ENCODE measurements at places on chromosomes 1 and 21.
A peak's percentile ranks its signal among the peaks of the same experiment; 100 is the strongest.

GRCh38 chr21:42067531-42068255 lies 3.4 kb upstream of the UMODL1 start:
- no peak for DNase-seq

DNA sequence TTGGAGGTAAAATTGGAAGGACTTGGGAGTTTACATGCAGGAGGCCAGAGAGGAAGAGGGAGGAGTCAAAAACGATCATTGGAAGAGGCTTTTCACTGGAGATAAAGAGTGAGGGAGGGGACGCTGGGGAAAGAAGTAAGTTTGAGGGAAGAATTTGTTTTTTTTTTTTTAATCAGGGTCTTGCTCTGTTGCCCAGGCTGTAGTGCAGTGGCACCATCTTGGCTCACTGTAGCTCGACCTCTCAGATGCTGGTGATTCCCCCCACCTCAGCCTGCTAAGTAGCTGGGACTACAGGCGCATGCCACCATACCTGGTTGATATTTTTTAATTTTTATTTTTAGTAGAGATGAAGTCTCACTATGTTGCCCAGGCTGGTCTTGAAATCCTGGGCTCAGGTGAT lies 1.2 kb upstream of the MROH7 start:
- DNase-seq, result no peak

- DNase-seq, result no peak
Observed at GRCh38 chr1:43945674-43946235, 995 bp upstream of the IPO13 start.

- DNase-seq, result peak; percentile 24
Observed at GRCh38 chr1:210726621-210727020, 397.9 kb downstream of the HHAT start.

DNA sequence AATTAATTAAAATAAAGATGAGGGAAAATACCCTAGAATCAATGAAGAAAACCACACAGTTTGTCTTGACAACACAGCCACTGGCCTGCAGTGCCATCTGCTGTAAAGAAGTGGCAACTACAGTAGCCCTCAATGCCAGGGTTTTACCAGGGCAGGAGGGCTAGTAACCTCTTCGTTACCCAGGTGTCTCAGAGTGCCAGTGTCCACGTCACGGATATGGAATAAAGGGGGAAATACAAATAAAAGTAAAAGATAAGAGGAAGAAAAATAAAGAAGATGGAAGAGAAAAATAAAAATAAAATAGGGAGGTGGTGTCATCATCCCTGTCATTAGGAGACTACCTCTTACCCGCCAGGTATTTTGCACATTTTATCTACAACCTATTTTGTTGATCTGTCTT lies 14.2 kb upstream of the SLC44A3 start:
- peak; percentile 56 for DNase-seq

- no peak for DNase-seq
Observed at GRCh38 chr1:57857809-57858208, 433.9 kb upstream of the DAB1 start.

DNA sequence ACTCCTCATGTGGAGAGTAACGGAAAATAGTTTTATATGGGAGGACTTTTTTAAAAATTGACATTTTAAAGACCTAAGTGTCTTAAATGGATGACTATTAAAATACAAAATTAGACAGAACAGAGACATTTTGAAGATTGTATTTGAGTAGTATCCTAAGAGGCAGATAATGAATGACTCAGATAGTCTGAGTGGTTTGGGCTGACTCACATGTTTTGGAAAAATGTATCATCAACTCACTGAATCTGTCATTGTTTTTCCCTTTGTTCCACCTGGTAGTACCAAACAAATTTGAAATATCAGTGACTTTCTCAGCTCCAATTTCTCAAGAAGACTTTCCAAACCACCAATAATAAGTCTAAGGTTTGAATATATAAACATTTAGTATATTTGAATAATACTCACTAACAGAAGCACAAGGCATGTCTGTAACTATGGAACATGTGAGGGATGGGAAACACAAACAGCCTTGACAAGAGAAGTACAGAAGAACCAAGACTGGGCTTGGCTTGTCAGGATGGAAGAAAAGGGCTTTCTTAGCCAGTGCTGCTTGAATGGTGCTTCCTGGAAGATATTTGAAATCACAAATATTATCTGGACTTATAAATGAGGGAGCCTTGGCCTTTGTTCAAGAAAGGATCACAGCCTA lies 90.6 kb downstream of the SGIP1 start:
- DNase-seq, result no peak

GRCh38 chr1:60553730-60554129 lies 480.2 kb upstream of the C1orf87 start:
- DNase-seq, result no peak

DNA sequence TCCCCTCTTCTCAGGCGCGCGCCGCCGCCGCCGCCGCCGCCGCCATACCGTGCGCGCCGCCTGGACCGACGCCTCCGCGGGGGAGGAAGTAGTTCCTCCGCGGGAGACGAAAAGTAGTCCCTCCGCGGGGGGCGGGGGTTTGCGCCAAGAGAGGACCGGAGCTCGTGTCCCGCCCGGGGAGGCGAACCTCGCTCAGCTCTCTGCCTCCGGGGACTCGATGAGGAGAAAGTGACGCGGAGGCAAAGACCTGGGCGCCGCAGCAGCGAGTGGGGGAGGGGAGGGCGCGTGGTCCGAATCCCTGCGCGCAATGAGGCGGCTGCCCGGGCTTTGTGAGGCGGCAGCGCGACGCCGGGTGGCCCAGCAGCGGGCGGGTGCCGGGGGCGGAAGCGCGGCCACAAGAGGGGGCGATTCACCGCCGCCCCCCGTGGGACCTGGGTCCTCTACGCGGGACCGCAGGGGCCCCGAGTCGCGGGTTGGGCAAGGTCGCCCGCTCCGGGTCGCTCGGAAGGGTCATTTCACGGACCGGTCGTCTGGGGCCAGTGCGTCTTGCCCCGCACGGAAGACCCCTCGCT lies at the start of gene BRWD1:
TSS of gene BRWD1 (minus strand) at position 62 of the 572 bp plus-strand sequence. CDS start 141 bp downstream, outside the sequence.
- peak; percentile 82 for DNase-seq

GRCh38 chr1:150165622-150166612 lies 16.2 kb downstream of the PLEKHO1 start:
- peak; percentile 56 for DNase-seq

GRCh38 chr1:15757575-15758342 lies 836 bp upstream of the FBLIM1 start:
- DNase-seq, result no peak

- DNase-seq, result no peak
Observed at GRCh38 chr1:45477646-45478045, 13.3 kb downstream of the TESK2 start.

GRCh38 chr1:28981210-28981609 lies 66.8 kb downstream of the EPB41 start:
- no peak for DNase-seq

GRCh38 chr1:205632669-205633169 lies 908 bp upstream of the ELK4 start:
- DNase-seq, result no peak

DNA sequence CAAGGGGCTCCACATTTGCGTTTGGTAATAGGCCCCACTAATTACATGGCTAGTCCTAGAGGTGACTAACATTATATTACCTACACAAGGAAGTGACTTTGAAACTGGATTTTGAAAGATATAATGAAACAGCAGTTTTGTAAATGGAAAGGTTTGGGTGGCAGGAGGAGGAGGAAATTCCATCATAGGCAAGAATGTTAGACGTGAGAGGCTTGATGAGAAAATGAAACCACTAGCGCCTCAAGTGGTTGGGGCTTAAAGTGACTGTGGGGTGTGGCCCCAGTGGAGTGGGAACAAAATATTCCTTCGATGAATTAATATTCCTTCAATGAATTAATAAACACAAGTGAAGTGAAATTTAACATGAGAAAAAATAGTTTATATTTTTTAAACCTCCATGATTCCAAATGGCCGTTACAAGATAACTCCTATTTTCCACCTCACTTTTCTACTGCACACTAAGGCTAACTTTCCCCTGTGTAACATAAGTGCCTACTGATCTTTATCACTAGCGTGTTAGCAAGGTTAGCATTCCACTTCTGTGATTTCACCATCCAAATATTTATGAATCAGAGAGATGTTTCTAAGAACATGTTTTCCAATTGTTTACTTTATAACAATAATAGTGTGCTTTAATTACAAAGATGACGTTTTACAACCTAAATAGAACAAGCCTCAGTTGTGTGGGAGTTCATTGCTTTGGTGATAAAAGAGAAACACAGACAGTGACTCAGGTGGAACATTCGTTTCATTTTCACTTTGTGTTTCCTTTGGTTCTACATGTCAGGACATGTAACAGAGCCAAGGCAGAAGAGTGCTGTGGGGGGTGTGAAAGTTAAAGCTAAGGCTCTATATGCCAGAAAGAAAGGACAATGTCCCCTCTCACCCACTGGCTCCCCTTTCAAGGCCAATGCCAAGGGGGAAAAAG lies 12.5 kb upstream of the ATF3 start:
- peak; percentile 58 for DNase-seq

Data from stimulated activated CD4-positive, alpha-beta T cell treated with anti-CD3 and anti-CD28 coated beads, Interleukin-15, amount 100 ng/mL, for 24 hours (primary cell).